ENCODE measurements at places on chromosomes 6 and 20.

DNA sequence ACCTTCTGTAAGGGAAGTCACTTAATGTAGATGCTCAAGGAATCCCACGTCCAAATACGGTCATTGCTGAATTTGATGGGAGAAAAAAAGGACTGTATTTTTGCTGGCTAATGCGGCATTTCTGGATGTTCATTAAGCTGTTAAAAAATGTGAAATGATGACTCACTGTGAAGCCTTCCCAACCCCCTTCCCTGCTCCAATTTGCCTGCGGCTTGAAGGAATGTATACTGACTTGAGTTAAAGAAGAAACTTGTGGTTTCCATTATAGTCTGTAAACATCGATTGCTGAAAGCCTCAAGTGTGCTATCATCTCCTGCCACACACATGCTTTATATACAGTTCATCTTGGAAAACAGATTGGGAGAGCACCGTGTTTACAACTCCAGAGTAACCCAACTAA, 249.1 kb upstream of the JAG1 start:
- no peak for DNase-seq

- DNase-seq = no peak
These were observed 99.3 kb upstream of the PROKR2 start for GRCh38 chr20:5416086-5416485.

GRCh38 chr6:63923139-63923739, 287.6 kb downstream of the PHF3 start:
- no peak for DNase-seq

DNA sequence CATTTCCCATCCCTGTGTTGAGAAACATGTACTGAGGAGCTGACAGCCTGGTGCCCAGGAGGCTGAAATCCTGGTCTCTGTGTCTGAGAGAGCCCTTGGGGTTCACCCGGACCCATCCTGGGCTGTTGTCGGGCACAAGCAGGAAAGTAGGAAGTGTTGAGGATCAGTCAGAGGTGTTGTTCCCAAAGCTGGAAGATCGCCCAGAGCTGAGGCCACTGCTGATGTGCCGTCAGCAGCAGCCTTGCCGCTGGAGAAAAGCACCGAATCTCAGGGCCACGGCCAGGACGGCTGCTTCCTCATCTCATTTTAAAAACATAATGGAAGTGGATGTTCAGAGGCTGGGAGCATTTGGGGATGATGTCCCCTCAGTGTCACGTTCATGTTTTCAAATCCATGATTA, 218.5 kb downstream of the UST start:
- DNase-seq = no peak

GRCh38 chr6:98579941-98580340, 254.4 kb upstream of the POU3F2 start:
- no peak for DNase-seq

- no peak for DNase-seq
These were observed 4.2 kb downstream of the STMN3 start for GRCh38 chr20:63648895-63649589.

Data from occipital lobe (tissue), 3 donors.